Bronchial epithelial cell (primary cell): ENCODE measurements at places on chromosomes 2 and 18. TPM values are rescaled to one million over a fixed set of nuclear protein-coding genes. Genes with fewer than 3 reads are reported as not detected.

Gene ANKRD44
- 0.26 and 0.90 TPM in 2 replicates for total RNA-seq

Gene ALPG
- total RNA-seq = not detected in 2 replicates

Gene CERS6
- 50.8 and 55.3 TPM in 2 replicates for total RNA-seq

Gene COL4A3
- under 0.01 and 0.26 TPM in 2 replicates for total RNA-seq

Gene NT5C1B
- not detected in 2 replicates for total RNA-seq

Gene TMEM200C
- under 0.01 TPM in 1 of 2 replicates, not detected in the other for total RNA-seq

Gene CAPN13
- total RNA-seq = under 0.01 TPM in 1 of 2 replicates, not detected in the other

Gene CD8A
- under 0.01 TPM in 2 replicates for total RNA-seq

Gene RNF152
- 28.4 and 31.9 TPM in 2 replicates for total RNA-seq

Gene DNAH7
- total RNA-seq = under 0.01 and 0.26 TPM in 2 replicates

Gene EGR4
- total RNA-seq = not detected in 2 replicates

Gene EDAR
- under 0.01 and 0.90 TPM in 2 replicates for total RNA-seq

Gene NLRC4
- total RNA-seq = 0.53 and 1.0 TPM in 2 replicates

Gene REV1
- 38.2 and 44.8 TPM in 2 replicates for total RNA-seq

Gene ATL2
- total RNA-seq = 139 and 163 TPM in 2 replicates

Gene RNF149
- total RNA-seq = 113 and 120 TPM in 2 replicates

Gene RNF125
- 0.90 and 1.3 TPM in 2 replicates for total RNA-seq

Gene DHRS9
- 5.8 and 19.1 TPM in 2 replicates for total RNA-seq

Gene SMYD1
- total RNA-seq = not detected in 2 replicates

Gene OBSL1
- 9.2 and 15.2 TPM in 2 replicates for total RNA-seq

Gene OTOS
- total RNA-seq = not detected in 2 replicates
